ENCODE measurements at places on chromosomes 5 and 9. TPM values are rescaled to one million over a fixed set of nuclear protein-coding genes. Genes with fewer than 3 reads are reported as not detected.

The MYOT gene
- total RNA-seq: 1.4 TPM

The ARID3C gene
- total RNA-seq: not detected

The KIAA0825 gene
- total RNA-seq: 4.0 TPM

The OLFM1 gene
- total RNA-seq: 25.1 TPM

The WHRN gene
- 25.6 TPM for total RNA-seq

The ANKRD18B gene
- total RNA-seq: not detected

DNA sequence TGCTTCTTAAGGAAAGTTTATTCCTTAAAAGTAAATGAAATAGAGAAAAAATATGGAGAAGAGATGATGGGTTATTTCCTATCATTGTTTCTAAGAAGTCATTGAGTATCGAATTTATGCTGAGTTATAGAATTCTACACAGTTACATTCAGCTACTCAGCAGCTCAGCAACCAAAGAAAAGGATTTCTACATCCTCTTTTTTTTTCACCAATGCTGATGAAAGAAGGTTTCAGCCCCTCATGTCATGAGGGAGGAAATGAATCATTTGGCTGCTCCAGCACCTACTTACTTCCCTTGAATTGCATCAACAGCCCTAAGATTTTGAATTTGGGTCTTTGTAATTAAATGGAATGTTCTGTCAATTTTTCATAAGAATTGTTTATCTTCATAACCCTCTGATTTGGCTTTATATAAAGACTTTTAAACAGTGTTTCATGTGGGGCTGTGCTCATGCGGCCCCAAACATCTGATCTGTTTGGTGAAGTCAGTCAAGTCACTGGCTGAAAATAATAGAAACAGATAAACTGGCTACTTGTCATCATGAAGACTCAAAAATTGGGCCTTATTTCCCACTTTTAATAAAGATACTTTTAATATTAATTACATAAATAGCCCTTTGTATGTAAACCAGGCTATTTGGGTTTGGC is 18.5 kb upstream of the SNX2 start:
- H3K27ac ChIP-seq: no peak overlapping the region
- H3K36me3 ChIP-seq: no peaks in the 10 kb centered on the region
- DNase-seq: no peak
- H3K4me1 ChIP-seq: no peaks in the 10 kb centered on the region
- H3K4me3 ChIP-seq: no peak overlapping the region

DNA sequence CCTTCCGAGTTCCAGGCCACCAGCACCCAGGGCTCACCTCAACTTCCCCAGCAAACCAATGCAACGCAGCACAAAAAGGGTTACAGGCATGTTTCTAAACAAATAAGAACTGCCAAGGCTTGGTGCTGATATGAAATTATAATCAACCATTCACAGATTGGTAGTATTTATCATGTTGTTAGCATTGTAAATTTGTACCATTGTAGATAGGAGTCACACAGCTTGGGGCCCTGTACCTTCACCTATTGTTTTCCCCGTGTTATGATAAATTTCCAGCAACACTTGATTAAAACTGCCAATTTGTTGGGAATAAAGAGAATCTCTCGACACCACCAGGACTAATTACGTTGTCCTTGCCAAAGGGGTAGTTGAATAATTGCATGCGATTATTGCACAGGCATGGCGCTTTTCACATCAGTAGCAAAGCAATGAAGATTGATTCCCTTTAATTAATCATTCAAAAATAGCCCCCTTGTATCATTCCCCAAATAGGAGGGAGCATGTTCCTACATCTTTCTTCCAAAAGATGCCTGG is 454.1 kb downstream of the ZNF608 start:
- H3K36me3 ChIP-seq: no peaks in the 10 kb centered on the region
- DNase-seq: no peak
- no peak overlapping the region for H3K27ac ChIP-seq
- no peak overlapping the region for H3K4me3 ChIP-seq

DNA sequence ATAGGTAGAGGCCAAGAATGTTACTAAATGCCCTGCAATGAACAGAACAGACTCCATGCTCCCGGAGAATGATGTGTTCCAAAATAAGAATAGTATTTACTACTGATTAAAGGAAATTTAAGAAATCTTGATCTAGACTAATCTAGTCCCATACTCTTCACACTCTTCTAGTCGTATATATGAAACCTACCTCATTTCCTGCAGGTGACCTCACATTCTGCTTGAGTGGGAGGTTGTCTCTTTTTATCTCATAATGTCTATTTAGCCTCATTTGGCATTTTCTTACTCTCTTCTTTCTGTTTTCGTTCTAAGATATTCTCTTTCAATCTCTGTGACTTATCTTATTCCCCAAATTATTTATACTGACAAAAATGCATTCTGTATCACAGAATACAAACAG is 9.2 kb upstream of the SHOC1 start:
- H3K4me1 ChIP-seq: no peaks in the 10 kb centered on the region
- DNase-seq: no peak
- H3K4me3 ChIP-seq: no peak overlapping the region
- no peaks in the 10 kb centered on the region for H3K36me3 ChIP-seq
- no peaks in the 10 kb centered on the region for H3K27me3 ChIP-seq

DNA sequence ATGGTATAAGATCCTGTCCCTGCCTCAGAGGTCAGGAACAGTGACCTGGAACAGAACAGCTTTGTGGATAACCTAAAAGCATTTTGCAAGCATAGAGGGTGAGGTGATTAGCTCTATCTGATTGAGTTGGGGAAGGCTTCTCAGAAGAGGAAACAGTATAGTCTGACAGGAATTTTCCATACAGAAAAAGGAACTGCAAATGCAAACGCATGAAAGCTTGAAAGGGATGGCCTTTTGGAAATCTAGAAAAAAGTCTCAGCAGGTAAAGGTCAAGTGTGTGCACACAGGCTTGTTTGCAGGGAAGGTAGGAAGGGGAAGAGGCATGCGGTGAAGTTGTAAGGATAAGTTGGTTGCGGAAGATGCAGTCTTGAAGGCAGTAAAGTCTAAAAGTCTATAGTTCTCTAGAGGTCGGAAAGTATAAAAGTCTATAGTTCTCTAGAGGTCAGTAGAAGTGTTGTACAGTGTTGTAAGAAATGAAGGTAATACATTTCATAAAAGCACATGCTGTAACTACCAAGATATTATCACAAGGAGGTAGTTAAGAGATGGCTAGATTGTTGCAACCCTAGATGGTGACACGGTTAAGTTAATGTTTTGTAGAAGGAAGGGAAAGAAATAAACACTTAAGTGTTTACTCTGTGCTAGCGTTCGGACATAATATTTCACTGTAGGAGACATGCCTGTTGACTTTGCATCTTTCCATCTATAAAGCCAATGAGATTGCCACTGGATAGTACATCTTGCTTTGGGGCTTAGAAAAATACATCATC is 16.7 kb upstream of the HSPB3 start:
- no peaks in the 10 kb centered on the region for H3K27me3 ChIP-seq
- no peaks in the 10 kb centered on the region for H3K4me1 ChIP-seq
- H3K27ac ChIP-seq: no peak overlapping the region
- no peak overlapping the region for H3K4me3 ChIP-seq

DNA sequence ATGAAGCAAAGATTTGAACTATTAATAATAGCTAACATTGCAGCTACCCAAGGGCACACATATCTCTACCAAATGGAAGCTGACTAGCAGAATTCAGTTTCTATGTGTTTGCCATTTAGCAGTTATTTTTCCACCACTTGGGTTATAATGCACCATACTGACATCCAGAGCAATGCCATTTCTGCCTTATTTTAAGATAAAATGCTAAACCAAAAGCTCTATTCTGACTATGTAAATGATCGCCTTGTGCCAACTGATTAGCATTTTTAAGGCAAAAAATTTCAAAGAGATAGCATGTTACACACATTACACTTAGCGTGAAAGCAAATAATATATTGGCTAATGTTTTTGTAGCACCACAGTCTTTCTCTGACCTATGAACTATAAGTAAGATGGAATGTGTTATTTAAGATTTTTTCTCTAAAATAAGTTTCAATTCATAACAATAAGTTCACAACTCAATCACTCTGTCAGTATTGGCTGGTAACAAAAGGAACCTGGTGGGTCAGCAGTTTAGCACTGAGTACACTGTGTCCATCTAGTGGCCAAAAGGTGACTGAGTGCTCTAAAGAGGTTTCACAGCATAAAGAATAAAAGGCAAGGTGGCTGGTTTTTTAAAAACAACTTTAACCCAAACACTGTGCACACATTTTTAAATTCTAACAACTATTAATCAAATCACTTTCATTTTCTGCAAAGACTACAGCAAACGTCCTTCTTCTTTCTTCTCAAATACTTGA is 443.5 kb downstream of the PDE4D start:
- H3K27ac ChIP-seq: no peak overlapping the region
- no peak for DNase-seq
- H3K36me3 ChIP-seq: no peaks in the 10 kb centered on the region
- no peaks in the 10 kb centered on the region for H3K27me3 ChIP-seq
- no peak overlapping the region for H3K4me3 ChIP-seq

DNA sequence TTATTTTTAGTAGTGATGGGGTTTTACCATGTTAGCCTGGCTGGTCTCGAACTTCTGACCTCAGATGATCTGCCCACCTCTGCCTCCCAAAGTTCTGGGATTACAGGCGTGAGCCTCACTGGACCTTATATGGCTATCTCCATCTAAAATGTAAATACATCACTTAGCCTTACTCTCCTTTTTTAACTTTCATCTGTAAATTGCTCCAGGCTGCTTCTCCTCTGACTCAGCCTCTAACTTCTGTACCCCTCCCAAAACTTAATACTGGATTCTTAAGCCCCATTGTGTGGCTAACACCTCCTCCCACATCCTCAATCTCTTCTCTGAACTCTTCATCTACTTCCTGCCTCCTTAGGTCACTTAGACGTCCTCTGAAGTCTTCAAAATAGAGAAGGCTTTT is 4.0 kb downstream of the SNX30 start:
- H3K4me3 ChIP-seq: no peak overlapping the region
- no peaks in the 10 kb centered on the region for H3K27me3 ChIP-seq
- no peaks in the 10 kb centered on the region for H3K36me3 ChIP-seq
- peaks cover 11% of the 10 kb centered on the region for H3K4me1 ChIP-seq
- H3K27ac ChIP-seq: no peak overlapping the region
- no peak for DNase-seq

- peaks cover 2% of the 10 kb centered on the region for H3K4me1 ChIP-seq
- H3K36me3 ChIP-seq: no peaks in the 10 kb centered on the region
- no peaks in the 10 kb centered on the region for H3K27me3 ChIP-seq
- H3K4me3 ChIP-seq: no peak overlapping the region
- no peak overlapping the region for H3K27ac ChIP-seq
Observed at GRCh38 chr9:121987314-121987713, 105.8 kb downstream of the TTLL11 start.

- H3K27me3 ChIP-seq: no peaks in the 10 kb centered on the region
- H3K36me3 ChIP-seq: no peaks in the 10 kb centered on the region
- H3K27ac ChIP-seq: no peak overlapping the region
- no peaks in the 10 kb centered on the region for H3K4me1 ChIP-seq
- H3K4me3 ChIP-seq: no peak overlapping the region
Observed at GRCh38 chr5:53425687-53426511, 54.5 kb upstream of the FST start.

- H3K27me3 ChIP-seq: no peaks in the 10 kb centered on the region
- H3K4me1 ChIP-seq: no peaks in the 10 kb centered on the region
- DNase-seq: no peak
- H3K27ac ChIP-seq: no peak overlapping the region
- H3K4me3 ChIP-seq: no peak overlapping the region
- no peaks in the 10 kb centered on the region for H3K36me3 ChIP-seq
Observed at GRCh38 chr5:168312606-168313295, 21.3 kb downstream of the WWC1 start.

DNA sequence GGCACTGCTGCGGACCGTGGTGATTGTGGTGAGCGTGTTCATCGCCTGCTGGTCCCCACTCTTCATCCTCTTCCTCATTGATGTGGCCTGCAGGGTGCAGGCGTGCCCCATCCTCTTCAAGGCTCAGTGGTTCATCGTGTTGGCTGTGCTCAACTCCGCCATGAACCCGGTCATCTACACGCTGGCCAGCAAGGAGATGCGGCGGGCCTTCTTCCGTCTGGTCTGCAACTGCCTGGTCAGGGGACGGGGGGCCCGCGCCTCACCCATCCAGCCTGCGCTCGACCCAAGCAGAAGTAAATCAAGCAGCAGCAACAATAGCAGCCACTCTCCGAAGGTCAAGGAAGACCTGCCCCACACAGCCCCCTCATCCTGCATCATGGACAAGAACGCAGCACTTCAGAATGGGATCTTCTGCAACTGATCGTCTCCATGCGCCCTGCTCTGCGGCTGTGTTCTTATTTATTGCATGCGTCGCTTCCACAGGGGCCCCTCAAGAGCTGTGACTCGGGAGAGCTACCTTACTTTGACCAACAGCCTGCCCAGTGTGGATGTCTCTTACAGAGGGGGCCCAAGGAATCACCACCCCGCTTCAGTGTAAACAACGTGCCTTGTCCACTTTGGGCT is 10.8 kb downstream of the S1PR3 start:
- no peak overlapping the region for H3K27ac ChIP-seq
- no peaks in the 10 kb centered on the region for H3K36me3 ChIP-seq
- peaks cover 1% of the 10 kb centered on the region for H3K4me1 ChIP-seq
- no peaks in the 10 kb centered on the region for H3K27me3 ChIP-seq
